ENCODE measurements at places on chromosomes 3 and 15.
A peak's percentile ranks its signal among the peaks of the same experiment; 100 is the strongest.

DNA sequence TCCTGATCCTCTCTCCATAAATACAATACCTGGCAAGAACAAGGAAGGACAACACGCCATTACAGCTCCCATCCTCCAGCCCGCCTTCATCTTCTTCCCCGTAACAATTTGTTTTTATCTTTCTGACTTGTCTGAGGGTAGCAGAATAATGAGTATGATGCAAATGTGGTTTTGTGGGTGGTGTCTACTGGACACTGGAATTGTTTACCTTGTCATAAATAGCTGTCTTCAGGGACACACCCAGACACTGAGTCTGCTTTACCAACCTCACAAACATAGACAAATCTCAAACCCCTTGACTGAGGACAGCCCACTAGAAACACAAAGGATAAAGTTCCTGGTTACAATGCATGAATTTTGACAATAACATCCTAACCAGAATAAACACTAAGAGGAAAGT is 13.4 kb downstream of the WDR72 start:
- no peak for DNase-seq

DNA sequence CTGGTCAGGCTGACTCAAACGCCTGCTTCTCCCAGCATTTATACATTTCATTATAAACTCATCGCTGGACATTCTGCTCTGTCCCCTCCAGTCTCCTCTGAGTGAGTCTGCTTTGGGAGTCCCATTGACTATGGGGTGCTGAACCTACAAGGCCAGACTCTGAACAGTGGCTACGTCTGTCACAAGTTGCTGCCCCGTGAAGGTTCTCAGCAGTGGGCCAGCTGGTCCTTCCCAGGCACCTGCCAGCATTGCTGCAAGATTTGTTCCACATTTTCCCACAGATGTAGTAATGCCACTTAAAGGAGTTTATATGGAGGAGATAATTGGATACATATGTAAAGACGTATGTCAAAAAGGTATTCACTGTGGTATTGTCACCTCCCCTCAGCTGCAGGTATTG is 72.7 kb upstream of the ATP13A3 start:
- no peak for DNase-seq

GRCh38 chr15:64044300-64045100 is 1.8 kb downstream of the DAPK2 start:
- DNase-seq = no peak

DNA sequence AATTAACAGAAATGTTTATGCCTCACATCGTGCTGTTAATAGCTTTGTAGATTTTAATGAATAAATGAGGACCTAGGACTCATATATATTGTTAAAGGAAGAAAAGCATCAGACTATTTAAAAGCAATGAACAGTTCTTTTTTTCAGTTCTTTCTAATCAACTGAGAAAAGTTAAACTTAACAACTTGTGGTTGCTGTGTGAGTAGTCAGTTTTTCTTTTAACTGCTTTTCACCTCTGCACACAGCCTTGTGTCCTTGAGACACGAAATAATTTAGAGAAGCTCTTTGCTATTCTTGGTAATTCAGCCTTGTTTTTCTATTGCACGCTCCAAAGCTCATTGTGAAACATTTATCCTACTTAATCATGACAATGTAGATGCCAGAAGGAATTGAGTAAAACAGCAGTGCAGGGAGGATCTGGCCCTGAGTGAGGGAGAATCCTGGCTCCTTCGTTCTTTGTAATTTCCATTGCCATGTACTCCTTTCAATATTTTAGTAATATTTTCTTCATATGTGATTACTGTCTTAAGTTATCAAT is 499.0 kb downstream of the PYDC2 start:
- no peak for DNase-seq

GRCh38 chr3:137110392-137110996 is 152.7 kb downstream of the IL20RB start:
- DNase-seq = peak; percentile 49

- no peak for DNase-seq
Observed at GRCh38 chr3:126646674-126647073, 8.2 kb downstream of the TXNRD3 start.

Measured in NCI-H2081 (cell line).